ENCODE measurements at places on chromosomes 1 and 21.
A peak's percentile ranks its signal among the peaks of the same experiment; 100 is the strongest.

- DNase-seq: no peak
These were observed 350.1 kb downstream of the CHRM3 start for GRCh38 chr1:239736479-239736878.

DNA sequence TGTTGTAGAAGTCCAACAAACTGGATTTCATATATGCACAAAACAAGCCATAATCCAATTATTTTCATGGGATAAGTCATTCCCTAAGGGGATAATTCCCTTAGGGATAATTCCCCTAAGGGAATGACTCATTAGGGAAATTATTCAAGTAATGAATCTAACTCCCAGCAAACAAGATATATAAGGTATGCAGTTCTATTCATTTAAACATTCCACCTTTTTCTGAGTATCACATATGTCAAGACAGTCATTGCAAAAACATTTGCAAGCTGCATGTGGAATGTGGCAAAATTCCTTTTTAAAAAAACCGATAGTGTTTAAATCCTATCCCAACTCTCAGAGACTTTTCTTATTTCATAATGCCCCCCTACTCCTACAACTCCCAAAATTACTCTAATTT, 131.2 kb downstream of the AKT3 start:
- DNase-seq: no peak

GRCh38 chr1:42431514-42431913, 24.3 kb downstream of the ZMYND12 start:
- DNase-seq: no peak

DNA sequence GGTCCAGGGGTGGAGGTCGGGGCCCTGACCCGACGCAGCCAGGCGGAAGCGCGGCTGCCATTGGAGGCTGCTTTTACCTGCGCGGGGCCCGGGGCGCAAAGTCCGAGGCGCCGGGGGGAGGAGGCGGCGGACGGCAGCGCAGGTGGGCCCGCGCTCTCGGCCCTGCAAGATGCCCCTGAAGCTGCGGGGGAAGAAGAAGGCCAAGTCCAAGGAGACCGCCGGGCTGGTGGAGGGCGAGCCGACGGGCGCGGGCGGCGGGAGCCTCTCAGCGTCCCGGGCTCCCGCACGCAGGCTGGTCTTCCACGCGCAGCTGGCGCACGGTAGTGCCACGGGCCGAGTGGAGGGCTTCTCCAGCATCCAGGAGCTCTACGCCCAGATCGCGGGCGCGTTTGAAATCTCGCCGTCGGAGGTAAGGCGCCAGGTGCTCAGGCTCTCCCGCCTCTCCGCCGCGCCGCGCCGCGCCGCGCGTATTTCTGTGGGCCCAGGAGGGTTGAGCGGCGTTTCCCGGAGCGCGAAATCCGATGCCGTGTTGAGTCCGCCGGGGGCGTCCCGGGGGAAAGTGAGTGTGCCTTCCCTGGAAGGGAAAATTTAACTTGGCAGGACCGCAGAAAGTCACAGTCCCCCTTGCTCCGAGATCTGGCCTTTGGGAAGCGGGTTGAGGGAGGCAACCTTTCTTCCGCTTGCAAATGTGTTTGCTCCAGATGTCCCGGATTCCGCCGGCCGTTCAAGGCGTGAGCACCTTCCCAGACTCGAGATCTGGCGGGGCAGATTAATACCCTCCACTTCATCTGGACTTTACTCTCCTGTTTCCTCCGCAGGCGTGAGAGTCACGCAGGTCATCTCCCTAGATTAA, at the start of gene GIPC2:
Gene GIPC2 (plus strand): TSS at position 41 of the 853 bp plus-strand sequence. CDS start 129 bp downstream, at position 170.
- peak; percentile 30 for DNase-seq

DNA sequence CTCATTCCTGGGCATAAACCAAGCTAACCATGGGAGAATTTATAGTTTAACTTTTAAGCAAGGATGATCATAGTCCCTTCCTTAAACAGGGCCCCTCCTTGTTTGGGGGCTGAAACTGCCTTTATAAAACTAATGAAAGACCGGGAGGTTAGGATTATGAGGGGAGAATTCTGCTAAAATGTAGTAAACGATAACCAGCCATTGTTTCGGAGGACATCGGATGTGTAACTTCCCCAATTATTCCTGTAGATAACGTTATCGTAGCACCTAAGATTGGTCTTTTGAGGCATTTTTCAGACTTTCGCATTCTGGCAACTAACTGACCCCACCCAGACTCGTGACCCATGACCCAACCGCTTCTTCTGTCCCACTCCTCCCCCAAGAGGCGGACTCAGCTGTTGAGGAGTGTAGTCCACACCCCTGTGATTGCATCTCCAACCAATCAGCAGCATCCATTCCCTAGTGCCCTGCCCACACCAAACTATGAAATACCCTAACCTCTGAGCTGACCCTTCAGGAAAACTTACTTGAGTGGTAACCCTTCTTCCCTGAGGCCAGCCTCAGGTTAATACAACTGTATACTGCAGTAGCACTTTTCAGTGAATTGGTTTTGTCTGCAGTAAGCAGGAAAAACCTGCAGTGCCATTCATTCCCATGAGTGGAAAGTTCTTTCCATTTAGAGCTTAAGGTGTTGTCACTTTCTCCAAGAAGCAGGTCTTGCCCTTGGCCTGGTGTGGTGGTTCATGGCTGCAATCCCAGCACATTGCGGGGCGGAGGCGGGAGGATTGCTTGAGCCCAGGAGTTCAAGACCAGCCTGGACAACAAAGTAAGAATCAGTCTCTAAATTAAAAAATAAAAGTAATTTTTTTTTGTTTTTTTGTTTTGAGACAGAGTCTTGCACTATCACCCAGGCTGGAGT, 823 bp upstream of the SYF2 start:
- DNase-seq: peak; percentile 81

DNA sequence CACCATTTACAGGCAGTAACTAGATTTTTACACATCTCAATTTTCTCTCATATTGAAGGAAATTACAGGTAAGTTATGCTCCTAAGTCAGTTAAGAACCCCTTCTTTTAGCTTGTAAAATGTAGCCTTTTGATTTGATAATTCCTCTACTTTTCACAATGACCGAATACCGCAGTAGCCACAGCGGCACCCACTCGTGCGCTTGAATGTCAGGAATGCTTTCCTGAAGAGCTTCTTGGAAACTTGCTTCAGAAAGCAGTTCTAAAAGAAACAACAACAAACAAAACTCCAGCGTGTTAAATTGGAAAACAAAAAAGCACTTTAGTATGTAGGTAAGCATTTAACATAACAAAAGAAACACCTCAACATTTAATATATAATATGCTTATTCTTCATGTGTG, 9.9 kb upstream of the DNTTIP2 start:
- no peak for DNase-seq

DNA sequence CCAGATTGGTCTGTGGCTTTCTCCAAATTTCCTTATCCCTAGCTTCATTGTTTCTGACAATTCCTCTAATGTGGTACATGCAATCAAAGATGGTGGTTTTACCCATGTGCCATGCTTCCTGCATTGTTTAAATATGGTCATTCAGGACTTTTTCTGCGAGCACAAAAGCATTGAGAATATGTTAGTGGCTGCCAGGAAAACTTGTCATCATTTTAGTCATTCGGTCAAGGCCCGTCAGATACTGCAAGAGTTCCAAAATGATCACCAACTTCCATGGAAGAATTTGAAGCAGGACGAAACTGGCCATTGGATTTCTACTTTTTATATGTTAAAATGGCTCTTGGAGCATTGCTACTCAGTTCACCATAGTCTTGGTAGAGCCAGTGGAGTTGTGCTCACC, 3.7 kb downstream of the ZBED6 start:
- DNase-seq: no peak

DNA sequence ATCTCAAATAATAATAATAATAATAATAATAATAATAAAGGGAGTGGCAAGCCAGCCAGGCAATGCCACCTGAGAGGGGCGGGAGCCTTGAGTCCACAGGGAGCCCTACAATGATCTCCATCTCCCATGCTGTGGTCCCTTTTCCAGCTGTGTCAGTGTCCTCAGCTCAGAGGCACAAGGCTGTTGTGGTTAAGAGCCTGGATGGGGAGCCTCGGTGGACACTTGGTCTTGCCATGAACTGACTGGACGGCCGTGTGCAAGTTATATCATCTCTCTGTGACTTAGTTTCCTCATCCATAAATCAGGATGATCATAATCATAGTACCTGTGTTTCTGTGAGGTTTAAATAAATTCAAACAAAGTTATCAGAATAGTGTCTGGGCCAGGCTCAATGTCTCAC, 127.8 kb upstream of the TIAM1 start:
- no peak for DNase-seq

DNA sequence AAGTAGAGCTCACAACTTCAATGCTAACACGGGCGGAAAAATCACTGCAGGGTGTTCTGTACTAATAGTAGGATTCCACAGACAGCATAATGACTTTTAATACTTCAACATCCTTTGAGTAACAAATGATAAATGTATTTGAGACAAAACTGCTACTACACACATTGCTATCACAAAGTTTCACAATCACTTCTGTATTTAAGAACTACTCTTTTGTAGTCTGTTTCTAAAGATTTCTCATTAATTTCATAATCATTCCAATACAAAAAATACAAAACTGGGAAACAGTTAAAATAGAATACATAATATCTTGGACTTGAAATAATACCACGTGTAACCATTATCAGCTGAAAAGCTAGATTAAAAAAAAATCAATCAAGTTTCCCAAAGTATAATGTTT, 2.7 kb downstream of the HMGN1 start:
- no peak for DNase-seq

DNA sequence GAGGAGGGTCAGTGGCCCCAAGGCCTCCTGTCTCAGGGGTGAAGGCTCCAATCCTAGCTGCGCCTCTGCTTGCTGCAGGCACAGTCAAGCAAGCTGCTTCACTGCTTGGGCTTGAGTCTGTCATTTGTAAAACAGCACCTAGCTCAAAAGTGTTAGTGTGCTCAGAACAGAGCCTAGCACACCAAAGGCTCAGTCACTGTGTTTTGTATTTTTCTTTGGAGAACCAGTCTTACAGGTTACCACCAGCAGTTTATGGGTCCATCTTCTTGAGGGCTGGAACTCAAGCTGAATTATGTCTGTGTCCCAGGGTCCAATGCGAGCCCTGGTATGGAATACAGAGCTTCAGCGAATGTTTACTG, 113.6 kb downstream of the DMRTB1 start:
- DNase-seq: no peak

Data from GM10248 (cell line).